ENCODE measurements at places on chromosomes 5 and 9. TPM values are rescaled to one million over a fixed set of nuclear protein-coding genes. Genes with fewer than 3 reads are reported as not detected.

Gene UBE2B
- 77.1 TPM for total RNA-seq

Gene PDZD2
- 0.10 TPM for total RNA-seq

Gene GPX8
- total RNA-seq = 36.3 TPM

Gene GRM6
- not detected for total RNA-seq

Gene LHX2
- total RNA-seq = 5.8 TPM

Gene GABRA1
- not detected for total RNA-seq

Gene BTNL3
- not detected for total RNA-seq

Gene ENC1
- 8.9 TPM for total RNA-seq

Gene PCDHA9
- not detected for total RNA-seq

Gene ADGRD2
- not detected for total RNA-seq

Gene HAVCR2
- 0.39 TPM for total RNA-seq

Gene SLC2A6
- total RNA-seq = 21.6 TPM

Gene CNTLN
- total RNA-seq = 4.5 TPM

Gene SCGB3A2
- total RNA-seq = not detected

Gene PCDHB4
- total RNA-seq = 0.06 TPM

Gene NPR3
- 20.8 TPM for total RNA-seq

Gene SPINK13
- not detected for total RNA-seq

Gene CCL21
- total RNA-seq = not detected

Gene SPATA31E1
- 0.03 TPM for total RNA-seq

Gene GARIN3
- not detected for total RNA-seq

Gene BARHL1
- total RNA-seq = not detected

Gene NCBP1
- 27.3 TPM for total RNA-seq

Gene LCN1
- not detected for total RNA-seq

Gene AQP3
- total RNA-seq = 19.7 TPM

Gene SMIM33
- not detected for total RNA-seq

Gene ALDH1A1
- 5,173 TPM for total RNA-seq

Gene TMC1
- total RNA-seq = not detected

Gene SIMC1
- total RNA-seq = 14.2 TPM

Gene C5orf52
- not detected for total RNA-seq

Gene TMED9
- total RNA-seq = 284 TPM

Gene TRIM23
- 7.9 TPM for total RNA-seq

Gene CSF1R
- total RNA-seq = 0.22 TPM

Gene GABRB2
- total RNA-seq = not detected

Gene PHF24
- 0.10 TPM for total RNA-seq

Gene NRARP
- 4.1 TPM for total RNA-seq

Gene ODF2
- total RNA-seq = 26.0 TPM

Gene PCA3
- total RNA-seq = not detected

Gene BASP1
- 298 TPM for total RNA-seq

Gene WHRN
- total RNA-seq = 6.9 TPM

Gene ANKRD55
- total RNA-seq = not detected

Gene SLC24A2
- not detected for total RNA-seq

Gene ASS1
- 20.4 TPM for total RNA-seq

Gene PCDHGA12
- not detected for total RNA-seq

Gene RLN1
- total RNA-seq = not detected

Gene DNAI1
- 0.08 TPM for total RNA-seq

Gene CER1
- total RNA-seq = not detected

Gene GBGT1
- 2.5 TPM for total RNA-seq

Gene ADAMTS12
- 9.2 TPM for total RNA-seq

Gene KDM4C
- total RNA-seq = 9.1 TPM

Gene C8G
- 1.3 TPM for total RNA-seq

Gene DMRTA1
- 0.73 TPM for total RNA-seq

Gene IL33
- 0.87 TPM for total RNA-seq
